Activated naive CD4-positive, alpha-beta T cell treated with anti-CD3 and anti-CD28 coated beads, Interleukin-2, amount 10 ng/mL, durations not matched to agents 7 days and 5 days (primary cell): ENCODE measurements at places on chromosomes 13 and 19.

DNA sequence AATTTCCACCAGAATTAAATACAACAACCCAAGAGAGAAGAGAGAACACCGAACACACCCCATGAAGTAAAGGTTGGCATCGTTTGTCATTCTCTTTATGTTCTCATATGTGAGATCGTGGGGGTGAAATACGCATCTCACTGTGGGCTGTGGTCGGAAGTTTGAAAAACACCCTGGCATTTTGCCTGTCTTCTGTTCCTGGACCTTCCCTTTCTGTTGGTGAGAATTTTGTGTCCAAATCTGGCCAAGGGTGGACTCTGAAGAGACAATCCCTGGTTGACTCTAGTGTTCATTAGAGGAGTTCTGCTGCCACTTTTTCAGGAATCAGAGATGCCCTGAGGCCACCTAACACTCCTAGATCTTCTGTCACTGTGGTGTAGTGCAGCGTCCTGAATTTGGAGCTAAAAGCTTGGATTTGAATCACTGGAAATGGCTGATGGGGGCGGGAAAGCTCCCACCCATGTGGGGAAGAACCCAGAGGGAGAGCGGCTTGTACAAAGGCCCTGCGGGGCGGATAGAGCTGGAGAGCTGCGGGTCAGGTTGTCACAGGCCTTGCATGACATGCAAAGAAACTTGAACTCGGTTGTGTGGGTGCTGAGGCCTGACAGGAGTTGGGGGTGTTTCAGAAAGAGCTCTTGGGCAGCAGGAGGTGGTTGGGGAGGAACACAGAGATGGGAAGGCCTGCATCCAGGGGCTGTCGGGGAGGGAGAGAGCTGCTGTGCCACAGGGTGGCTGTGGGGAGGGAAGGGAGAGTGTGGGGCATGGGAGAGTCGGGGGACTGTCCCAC, 11.1 kb upstream of the SPATA13 start:
- no peaks in the 10 kb centered on the region for H3K36me3 ChIP-seq
- no peak overlapping the region for H3K27ac ChIP-seq
- DNase-seq = no peak
- peaks cover 31% of the 10 kb centered on the region for H3K27me3 ChIP-seq
- no peak overlapping the region for H3K4me3 ChIP-seq

DNA sequence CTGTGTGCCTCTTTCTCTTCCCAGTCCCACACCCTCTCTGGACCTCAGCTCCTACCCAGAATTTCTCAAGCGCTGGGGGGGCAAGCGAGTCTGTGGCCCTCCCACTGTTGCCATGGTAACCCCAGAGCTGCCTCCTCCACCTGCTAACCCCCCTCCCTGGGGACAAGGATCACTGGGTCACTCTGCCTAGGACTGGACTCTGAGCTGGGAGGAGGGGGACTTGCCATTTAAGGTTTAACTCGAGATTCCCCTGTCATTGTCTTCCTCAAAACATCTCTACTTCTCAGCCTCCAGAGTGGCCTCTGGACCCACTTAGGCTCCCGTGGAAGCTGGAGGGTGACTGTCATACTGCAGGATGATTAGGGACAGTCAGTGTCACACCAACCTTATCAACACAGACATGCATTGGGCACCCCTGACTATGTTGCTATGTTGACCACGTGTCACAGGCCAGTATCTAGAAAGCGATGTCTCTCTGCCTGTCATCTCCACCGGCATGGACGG, 2.2 kb downstream of the PALM3 start:
- H3K27me3 ChIP-seq = peaks cover 75% of the 10 kb centered on the region
- no peak overlapping the region for H3K27ac ChIP-seq
- peaks cover 21% of the 10 kb centered on the region for H3K4me1 ChIP-seq
- DNase-seq = no peak
- no peaks in the 10 kb centered on the region for H3K36me3 ChIP-seq
- H3K4me3 ChIP-seq = no peak overlapping the region

- H3K4me3 ChIP-seq = no peak overlapping the region
- H3K27ac ChIP-seq = no peak overlapping the region
- peaks cover 69% of the 10 kb centered on the region for H3K27me3 ChIP-seq
- no peak for DNase-seq
Measured at GRCh38 chr19:45322311-45322710, 364 bp downstream of the CKM start.

DNA sequence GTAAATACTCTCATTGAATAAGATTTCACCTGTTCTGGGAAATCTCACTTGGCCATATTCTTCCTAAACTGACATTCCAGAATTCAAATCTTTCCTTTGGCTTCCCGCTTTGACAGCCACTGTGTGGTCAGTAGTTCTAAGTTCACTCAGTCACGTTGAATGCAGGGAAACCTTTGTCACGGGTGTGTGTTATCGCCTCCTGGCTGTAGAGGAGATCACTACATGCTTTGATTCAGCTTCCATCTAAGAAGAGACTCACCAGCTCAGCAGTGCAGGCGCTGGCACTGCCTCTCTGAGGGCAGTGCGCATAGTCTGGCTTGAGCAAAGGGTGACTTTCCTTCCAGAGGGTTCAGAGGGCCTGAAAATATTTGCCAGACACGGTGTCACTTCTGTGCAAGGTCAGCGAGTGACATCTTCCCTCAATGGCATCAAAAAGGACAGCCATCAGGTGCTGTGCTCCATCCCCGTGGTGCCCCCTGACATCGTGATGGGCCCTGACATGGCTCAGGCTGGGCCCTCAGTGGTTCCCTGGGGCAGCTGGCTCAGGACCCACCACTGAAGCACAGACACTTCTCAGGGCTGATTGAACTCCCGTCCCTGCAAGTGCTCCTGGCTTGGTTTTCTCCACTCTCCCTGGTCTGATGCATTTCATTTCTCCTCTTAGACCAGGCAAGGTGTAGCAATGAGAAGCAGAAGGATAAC, 635.4 kb upstream of the ARGLU1 start:
- H3K36me3 ChIP-seq = no peaks in the 10 kb centered on the region
- no peak overlapping the region for H3K4me3 ChIP-seq
- H3K27me3 ChIP-seq = no peaks in the 10 kb centered on the region
- H3K27ac ChIP-seq = no peak overlapping the region

DNA sequence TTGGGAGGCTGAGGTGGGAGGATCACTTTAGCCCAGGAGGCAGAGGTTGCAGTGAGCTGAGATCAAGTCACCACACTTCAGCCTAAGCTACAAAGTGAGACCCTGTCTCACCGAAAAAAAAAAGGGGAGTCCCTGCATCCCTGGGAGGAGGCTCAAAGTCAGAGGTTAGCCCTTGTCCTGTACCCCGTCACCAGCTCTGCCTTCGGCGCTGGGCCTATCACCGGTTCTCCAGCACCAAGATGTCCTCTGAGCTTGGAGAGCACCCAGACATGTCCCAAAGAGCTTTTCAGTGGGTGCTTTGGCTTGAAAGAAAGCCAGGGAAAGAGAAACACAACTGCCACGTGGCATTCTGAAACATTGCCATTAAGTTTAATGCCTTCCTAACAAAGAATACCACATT, 356.9 kb upstream of the TSHZ3 start:
- no peaks in the 10 kb centered on the region for H3K4me1 ChIP-seq
- no peak overlapping the region for H3K4me3 ChIP-seq
- no peak overlapping the region for H3K27ac ChIP-seq
- no peak for DNase-seq
